GM20000 (cell line): ENCODE measurements at places on chromosomes 5 and 9.

DNA sequence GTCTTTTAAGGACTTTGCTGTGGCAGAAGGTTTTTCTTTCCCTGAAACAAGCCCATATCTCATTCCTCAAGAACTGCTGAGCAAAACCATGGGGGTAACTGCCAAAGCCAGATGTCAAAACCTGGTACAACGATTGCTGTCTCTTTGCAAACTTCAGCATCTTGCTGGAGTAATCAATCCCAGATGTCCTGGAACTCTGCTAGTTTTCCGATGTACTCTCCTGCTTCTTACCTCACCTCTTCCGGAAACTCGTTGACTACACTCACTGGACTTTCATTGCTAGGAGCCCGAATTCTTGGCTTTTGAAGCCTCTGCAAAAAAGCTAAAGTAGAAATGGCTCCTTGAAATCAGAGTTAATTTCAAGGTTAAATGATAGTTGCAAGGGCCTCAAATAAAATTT lies 23.3 kb downstream of the RAD1 start:
- DNase-seq = no peak

DNA sequence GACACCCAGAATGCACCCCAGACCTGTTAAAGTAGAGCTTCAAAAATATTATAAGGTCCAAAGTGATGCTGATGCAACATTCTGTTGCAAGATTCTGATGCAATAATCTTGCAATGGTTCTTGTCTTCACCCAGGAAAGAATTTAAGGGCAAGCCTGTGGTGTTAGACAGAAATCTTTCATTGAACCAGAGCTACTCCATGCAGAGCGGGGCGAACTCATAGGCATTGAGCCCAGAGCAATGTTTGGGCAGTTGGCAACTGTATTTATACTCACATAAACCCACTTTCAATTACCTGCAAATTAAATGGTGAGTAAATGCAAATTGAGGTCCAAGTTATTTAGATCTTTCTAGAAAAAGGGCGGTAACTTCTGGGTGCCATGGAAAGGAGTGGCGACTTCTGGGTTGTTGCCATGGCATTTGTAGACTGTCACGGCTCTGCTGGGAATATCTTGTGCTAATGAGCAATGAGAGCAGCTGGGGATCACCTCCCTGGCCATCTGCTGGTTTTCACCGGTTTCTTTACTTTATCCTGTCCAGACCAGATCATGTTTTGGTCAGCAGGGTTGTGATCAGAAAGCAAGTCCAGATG lies 163.4 kb downstream of the ICE1 start:
- DNase-seq = no peak

DNA sequence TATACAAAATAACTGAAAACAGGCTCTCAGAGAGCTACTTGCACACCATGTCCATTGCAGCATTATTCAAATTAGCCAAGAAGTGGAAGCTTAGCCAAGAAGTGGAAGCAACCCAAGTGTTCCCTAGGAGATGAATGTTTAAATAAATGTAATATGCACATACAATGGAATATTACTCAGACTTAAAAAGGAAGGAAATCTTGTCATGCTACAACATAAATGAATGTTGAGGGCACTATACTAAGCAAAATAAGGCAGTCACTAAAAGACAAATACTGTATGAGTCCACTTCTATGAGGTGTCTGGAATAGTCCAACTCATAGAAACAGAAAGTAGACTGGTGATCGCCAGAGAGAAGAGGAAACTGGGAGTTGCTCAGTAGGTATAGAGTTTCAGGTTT lies 438.1 kb downstream of the MAT2B start:
- no peak for DNase-seq

GRCh38 chr5:26026044-26026443 lies 1012.3 kb downstream of the CDH9 start:
- DNase-seq = no peak

DNA sequence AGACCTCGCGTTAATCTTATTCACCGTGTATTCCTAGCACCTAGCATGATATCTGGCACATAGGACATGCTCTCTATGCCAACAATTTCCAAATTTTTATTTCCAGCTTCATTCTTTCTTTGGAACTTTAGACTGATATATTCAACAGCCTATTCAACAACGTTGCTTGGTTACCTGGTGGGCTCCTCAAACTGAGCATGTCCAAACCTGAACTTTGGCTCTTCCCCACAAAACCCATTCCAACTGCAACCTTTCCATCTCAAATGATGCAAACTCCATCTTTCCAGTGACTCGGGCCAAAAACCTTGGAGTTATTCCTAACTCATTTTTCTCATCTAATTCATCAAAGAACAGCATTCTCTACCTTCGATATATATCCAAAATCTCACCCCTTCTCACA lies 525.2 kb downstream of the AGTPBP1 start:
- DNase-seq = no peak

DNA sequence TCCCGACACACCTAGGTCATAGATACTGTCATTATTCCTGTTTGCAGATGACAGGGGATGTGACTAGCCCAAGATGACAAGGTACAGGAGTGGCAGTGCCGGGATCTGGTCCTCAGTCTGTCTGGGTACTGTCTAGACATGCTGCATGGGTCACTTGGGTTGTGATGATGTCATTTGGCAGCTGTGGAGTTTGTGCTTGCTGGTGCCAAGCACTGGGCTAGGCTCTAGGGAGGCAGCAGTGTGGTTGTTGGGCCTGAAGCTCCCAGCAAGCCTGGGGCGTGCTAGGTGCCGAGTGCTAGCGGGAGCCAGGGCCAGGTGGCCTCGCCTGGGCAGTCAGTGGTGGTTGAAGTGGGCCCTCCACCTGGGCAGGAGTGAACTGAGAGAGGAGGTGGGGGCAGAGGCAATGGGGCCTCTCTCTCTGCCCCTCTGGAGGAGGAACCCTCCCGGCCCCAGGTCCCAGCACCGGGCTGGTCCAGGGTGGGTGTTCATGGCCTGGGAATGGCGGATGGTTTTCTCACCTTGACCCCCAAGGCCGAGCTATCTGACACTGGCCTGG lies 8.8 kb upstream of the ASB6 start:
- no peak for DNase-seq

DNA sequence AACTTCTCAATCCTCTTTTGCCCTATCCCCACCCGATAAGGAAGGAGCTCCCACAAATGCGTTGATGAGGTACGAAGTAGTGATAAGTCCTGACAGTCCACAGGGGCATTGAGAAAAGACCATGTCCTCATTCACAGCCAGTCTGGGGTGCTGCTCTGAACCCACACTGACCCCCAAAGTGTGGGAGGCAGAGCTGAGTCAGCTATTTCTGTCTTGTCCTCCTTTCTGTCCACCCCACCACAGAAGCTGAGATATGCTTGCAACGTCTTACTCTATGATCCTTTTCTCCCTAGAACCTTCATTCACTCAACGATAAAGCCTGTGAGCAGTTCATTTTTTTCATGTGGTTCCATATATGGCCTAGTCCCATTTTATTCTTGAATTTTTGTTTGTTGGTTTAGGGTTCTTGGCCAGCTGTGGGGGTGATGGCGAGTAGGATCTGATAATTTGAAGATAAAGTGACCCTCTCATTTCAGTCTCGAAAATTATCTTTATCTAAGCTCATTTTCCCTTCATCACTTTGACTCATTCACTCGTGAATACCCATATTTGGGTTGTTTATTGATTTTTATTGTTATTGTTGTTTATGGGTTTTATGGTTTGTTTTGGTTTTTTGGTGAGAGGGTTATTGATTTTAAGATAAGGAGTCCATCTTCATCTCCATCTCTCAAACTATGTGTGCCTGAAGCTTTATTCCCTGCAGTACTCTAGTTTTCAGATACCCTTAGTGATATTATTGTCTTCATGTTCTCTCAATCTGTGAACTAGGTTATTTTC lies 58.5 kb upstream of the ZNF366 start:
- DNase-seq = no peak

- DNase-seq = no peak
These were observed 118.4 kb upstream of the NR3C1 start for GRCh38 chr5:143521846-143522400.

GRCh38 chr5:6447384-6448140 lies 1.1 kb upstream of the UBE2QL1 start:
- no peak for DNase-seq

GRCh38 chr5:99900302-99900852 lies 634.8 kb upstream of the FAM174A start:
- DNase-seq = no peak

GRCh38 chr9:95903398-95903797 lies 27.9 kb downstream of the ERCC6L2 start:
- no peak for DNase-seq

- peak; percentile 36 for DNase-seq
These were observed 47.9 kb upstream of the FKTN start for GRCh38 chr9:105510024-105510423.

DNA sequence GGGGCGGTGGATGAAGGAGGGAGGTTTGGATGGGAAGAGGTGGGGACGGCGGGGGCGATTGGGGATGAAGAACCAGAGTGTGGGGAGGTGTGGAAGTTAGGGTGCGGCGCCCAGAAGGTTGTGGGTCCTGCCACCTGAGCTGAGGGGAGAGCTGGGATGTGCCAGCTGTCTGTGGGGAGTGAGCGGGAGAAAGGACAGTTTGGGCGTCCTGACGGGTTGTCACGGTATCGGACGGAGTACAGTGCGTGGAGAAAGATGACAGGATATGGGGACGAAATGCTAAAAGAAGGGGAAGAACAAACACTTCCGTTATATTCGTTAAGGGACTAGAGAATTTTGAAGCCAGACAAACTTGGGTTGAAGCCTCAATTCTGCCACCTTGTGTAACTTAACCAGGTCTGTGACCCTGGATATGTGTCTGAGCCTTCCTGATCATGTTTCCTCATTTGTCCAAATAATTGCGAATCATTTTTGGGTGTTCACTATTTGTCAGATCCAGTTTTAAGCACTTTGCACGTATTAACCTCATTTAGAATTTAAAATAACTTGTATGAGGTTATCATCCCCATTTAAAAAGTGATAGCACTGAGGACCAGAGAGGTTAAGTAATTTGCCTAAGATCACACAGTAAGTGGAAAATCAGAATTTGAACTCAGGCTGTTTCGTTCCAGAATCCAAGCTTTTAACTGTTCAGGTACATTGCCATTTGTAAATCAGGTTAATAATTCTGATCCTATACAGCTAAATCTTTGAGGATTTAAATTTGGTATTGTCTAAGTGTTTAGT lies 689 bp downstream of the CNTRL start:
- peak; percentile 28 for DNase-seq

DNA sequence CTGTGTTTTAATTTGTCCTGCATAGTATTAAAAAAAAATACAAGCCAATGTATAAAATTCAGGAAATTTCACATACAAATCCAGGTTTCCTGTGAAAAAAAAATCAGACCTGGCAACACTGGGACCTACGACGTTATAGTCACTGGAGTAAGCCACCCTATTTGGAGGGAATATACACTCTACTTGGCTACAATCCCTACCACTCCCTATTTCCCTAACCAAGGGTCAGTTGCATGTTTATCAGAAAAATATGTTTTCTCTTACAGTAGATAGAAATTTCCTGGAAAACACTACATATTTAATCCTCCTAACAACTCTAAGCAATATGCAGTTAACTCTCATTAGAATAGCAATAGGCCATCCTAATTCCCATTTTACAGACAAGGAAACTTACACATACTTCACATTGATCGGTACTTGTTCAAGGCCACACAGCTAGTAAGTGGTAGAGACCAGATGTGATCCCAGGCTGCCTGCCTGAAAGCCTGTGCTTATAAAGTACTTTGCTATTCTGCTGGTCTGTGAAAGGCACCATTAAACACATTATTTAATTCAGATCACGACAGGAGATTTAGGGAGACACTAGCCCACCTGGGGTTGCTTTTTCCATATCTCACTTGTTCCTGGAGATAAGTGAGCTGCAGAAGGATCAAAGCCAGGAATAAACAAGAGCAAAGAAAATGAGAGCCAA lies 70.8 kb downstream of the MFAP3 start:
- no peak for DNase-seq

DNA sequence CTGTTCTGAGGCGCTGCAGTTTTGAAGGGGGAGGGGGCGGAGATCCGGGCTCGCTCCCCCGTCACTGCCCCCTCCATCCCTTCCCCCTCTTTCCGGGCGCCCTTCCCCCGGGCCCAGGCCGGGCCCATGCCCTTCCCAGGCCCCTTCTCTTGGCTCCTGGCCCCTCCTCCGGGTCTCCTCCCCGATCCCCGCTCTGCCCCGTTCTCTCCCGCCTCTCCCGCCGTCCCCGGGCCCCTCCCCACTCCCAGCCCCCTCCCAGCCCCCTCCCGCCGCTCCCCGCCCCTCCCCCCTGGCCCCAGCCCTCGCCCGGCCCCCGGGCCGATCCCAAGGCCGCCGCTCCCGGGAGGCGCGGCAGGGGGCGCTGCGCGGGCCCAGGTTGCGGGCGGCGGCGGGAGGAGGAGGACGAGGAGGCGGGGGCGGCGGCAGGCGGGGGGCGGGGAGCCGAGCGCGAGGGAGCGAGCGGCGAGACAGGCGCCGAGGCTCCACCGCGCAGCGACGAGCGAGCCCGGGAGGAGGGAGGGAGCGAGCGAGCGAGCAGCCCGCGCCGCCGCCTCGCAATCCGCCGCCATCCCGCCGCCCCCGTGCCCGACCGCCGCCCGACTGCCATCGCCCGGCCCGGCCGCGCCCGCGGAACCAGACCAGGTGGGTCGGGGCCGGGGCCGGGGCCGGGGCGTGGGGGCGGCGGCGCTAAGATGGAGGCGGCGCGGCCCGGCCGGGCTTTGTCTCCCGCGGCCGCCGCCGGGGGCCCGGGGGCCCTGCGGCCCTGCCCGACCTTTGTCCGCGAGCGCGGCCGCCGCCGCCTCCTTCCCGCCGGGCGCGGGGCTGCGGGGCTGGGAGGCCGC lies at the start of gene PRRC2B:
Gene PRRC2B (plus strand): TSS at position 465 of the 842 bp plus-strand sequence. CDS start 36,059 bp downstream, outside the sequence.
- peak; percentile 98 for DNase-seq

DNA sequence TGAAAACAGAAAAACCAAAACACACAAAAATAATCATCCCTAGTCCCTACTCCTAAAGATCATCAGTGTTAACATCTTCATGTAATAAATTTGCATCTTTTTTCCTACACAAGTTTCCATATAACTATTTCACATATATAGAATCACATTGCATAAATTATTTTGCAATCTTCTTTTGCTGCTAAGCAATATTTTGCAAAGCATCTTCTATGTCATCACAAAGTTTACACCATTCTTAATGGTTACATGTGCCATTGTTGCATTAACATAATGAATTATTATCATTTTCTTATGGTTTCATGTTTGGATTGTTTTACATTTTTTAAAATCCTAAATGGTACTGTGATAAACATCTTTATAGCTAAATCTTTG lies 17.8 kb downstream of the SH3TC2 start:
- DNase-seq = no peak

GRCh38 chr5:133392448-133392847 lies 219.9 kb downstream of the FSTL4 start:
- no peak for DNase-seq

- DNase-seq = no peak
These were observed 28.3 kb downstream of the POU4F3 start for GRCh38 chr5:146366904-146367303.
